ENCODE measurements at places on chromosomes 6 and 20.

DNA sequence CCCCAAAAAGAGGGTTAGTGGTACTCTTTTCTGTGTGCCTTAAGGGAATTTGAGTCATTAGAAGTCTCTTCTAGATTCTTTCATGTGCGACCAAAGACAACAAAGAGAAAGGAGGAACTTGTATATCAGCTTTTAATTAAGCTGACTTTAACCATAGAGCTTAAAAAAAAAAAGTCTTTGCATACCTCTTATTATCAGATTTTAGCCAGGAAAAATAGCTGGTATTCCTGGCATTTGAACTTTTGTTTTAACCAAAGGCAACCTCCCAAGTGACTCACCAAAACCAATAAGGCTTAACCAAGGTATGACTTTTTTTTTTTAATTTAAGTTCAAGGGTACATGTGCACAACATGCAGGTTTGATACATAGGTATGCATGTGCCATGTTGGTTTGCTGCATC is 375.0 kb downstream of the CDC5L start:
- DNase-seq = no peak

GRCh38 chr6:154893917-154894316 is 101.2 kb upstream of the TIAM2 start:
- DNase-seq = no peak

GRCh38 chr6:53873922-53874321 is 79.1 kb downstream of the LRRC1 start:
- DNase-seq = no peak

GRCh38 chr6:53587291-53587690 is 42.4 kb upstream of the GCLC start:
- DNase-seq = no peak

GRCh38 chr6:136524936-136525413 is 25.2 kb downstream of the MAP7 start:
- DNase-seq = peak; percentile 39

DNA sequence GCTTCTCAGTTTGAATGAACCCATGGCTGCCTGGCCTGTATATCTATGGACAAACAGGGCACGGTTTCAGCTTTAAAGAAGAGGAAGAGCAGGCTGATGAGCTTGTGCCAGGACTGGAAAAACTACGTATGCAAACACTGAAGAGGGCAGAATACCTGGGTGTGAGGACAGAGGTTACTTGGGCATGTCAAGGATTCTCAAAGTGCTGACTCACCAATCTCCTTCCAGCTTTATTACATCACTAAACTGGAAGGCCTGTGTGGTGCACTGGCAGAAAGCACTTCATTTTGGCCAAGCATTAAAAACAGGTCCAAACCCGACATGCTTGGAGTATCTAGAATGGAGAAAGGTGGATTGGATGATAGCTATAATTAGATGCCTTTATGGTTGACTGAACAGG is 95.2 kb downstream of the GMPR start:
- DNase-seq = no peak

DNA sequence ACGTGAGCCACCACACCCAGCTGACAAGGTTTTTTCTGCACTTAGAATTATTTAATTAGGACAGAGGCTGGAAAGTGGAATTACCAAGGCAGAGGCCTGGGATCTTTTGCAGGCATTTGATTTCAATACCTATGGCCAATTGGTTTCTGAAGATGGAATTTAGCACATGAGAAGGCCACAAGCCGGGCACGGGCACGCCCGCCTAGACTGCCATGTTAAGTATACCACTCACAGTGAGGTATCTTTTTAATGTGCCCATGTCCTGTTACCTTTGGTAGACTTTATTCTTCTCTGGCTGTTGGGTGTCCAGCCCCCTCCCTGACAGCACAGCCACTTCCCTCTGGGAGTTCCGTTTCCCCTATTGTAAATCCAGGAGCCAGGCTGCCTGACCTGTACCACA is 18.0 kb upstream of the TAF8 start:
- no peak for DNase-seq

DNA sequence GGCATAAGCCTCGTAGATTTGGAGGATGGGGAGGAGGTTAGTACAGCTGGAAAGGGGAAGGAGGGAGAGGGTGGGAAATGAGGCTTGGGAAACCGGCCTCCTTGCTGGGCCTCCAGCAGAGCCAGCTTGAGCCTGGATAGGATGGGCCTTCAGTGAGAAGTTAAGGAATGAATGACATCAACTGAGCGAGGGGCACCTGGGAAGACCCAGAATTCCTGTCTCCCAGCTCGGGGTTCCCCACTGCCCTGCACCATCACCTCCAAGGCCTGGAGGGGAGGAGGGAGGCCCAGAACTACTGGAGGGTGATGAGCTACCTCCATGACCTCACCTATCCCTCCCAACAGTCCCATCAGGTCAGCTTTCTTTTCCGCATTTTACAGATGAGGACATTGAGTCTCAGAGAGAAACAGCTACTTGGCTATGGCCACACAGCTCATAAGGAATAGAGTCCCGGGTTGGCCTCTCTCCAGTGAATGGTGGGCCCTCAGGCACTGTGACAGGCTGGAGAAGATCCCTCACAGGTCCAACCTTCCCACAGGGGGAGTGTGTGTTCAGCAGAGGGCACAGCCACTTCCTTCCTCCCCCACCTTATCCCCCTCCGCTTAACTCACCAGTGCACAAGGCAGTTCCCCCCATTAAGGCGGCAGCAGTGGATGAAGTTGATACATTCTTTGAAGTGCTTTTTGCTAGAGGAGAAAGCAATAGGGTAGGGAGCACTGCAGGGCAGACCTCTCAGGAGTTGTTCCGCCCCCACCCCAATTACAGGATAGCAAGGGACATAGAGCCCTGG is 6.8 kb downstream of the DUSP15 start:
- DNase-seq = no peak

DNA sequence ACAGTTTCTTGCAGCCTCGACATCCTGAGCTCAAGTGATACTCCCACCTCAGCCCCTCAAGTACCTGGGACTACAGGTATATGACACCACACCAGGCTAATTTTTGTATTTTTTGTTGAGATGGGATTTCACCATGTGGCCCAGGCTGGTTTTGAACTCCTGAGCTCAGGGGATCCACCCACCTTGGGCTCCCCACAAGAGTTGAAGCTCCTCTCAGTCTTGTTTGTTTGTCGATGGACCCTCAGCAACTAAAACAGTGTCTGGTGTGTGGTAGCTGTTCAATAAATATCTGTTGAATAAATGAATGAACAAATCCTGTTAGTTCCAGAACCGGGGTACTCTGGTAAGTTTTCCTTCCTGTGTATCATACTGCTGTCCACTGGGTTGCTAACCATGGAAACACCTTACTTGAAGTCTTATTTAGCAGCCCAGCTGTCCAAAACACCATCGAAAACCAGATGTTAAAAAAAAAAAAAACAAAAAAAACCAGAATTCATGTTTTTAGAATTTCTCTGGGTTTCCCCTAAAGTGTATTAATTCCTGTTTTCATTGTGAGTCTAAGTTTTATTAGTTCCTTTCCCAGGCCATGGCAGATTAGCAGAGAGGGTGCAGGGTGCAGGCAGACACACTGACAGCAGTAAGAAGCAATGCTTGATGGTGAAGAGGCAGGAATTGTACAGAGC is 7.8 kb upstream of the EZR start:
- no peak for DNase-seq

DNA sequence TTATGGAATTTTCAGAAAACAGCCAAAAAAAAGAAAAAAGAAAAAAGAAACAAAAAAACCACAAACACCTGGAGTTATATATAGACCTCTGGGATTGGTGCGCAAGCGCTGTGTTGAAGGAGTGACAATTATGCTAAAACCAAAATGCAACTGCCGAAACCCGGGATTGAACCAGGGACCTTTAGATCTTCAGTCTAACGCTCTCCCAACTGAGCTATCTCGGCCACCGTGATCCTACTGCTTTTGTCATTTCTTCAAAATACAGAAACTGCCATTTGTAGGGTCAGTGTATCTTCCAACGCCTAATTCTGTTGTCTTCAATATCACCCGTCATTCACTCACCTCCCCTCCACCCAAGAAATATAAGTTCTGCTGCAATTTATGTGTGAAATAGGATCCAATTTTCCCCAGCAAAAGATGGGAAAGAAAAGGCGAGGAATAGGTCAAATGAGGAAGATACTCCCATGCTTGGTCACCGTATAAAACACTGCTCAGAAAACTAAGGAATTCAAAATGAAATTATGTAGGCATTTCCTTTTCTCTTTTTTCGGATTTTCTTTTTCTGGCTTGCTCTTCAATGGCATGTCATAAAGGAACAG is 116.0 kb downstream of the TRIM27 start:
- peak; percentile 1 for DNase-seq

GRCh38 chr20:45817376-45818194 is 5.1 kb downstream of the UBE2C start:
- DNase-seq = no peak

- no peak for DNase-seq
Measured at GRCh38 chr6:170038708-170039107, 252.2 kb downstream of the DLL1 start.

All from DMS153 (cell line).